ENCODE measurements at places on chromosomes 16 and 17.

- DNase-seq = no peak
Observed at GRCh38 chr17:42025191-42025579, 5.3 kb downstream of the NKIRAS2 start.

DNA sequence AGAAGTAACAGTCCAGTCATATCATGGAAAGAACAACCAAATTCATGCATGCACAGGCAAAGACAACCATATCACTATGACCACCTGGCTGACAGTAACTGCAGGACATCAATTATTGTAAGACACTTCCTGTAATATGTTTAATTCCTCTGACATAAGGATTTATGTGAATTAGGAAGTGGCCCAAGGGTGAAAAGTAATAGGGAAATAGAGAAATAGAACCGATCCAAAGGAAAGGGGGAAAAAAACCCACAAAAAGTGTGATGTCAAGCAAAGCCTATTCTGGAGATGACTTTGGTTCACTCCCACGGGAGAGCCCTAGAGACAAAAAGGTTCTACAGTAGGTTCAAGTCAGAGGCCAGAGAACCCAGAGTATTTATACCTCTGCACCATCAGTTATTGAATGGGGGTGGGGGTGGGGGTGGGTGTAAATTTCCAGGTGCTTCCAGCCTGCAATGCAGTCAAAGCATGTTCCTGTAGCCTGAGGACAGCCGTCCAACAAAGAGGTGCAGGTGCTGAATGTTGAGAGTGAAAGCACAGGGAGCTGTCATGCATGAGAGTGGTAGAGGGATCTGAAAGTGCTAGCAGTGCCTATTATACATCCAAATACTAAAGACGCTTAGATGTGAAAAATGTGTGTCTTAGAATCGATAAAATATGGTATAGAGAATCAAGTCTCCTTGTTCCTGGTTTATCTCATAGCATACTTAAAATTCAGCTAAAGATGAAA, 95.6 kb upstream of the HLF start:
- DNase-seq = no peak

GRCh38 chr17:34756637-34757021, 177.2 kb downstream of the TMEM132E start:
- no peak for DNase-seq

DNA sequence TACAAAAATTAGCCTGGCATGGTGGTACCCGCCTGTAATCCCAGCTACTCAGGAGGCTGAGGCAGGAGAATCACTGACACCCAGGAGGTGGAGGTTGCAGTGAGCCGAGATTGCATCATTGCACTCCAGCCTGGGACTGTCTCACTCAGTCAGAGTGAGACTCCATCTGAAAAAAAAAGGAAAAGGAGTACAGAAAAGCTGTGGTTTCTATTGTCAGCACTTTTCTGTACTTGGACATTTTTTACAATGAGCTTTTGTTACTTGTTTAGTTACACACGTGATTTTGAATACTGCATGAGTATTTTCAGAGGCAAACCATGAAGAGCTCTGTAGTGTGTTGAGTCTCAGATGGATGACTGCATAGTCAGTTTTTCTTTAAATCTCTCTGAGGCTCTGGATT, 26.3 kb downstream of the ZC3H18 start:
- no peak for DNase-seq

DNA sequence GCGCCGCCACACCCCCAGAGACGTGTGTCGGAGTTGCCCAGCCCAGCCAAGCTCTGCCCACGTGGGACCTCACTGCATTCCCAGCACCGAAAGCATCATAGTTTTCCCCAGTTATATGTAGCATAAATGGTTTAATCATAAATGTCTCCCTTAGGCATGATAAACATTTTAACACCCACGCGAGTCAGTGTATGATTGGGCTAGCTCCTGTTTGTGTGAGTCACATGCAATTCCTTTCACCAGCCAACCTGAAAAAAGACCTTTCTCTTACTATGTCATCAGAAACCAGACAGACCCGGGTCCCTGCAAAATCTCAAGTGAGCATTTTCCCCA, 9.2 kb downstream of the TAF1C start:
- no peak for DNase-seq

DNA sequence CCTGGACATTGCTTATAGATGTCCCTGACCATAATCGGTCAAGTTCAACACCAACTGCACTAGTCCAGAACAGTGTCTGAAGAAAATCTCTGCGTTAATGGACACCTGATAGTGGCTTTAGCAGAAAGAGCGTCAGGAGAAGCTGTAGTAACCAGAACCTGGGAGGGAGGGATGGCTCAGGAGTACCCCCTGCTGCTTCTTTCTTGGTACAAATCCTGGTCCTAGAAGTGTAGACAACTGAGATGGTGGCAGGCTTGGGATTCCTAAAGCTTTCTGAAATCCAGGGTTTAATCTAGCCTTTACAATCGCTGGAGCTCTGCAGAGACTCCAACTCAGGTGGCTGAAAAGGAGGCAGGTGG, 5.4 kb downstream of the MAP3K14 start:
- no peak for DNase-seq

GRCh38 chr17:43695970-43696865, 34.5 kb upstream of the MEOX1 start:
- no peak for DNase-seq

- DNase-seq = no peak
Observed at GRCh38 chr17:37725021-37725595, 19.8 kb downstream of the HNF1B start.

DNA sequence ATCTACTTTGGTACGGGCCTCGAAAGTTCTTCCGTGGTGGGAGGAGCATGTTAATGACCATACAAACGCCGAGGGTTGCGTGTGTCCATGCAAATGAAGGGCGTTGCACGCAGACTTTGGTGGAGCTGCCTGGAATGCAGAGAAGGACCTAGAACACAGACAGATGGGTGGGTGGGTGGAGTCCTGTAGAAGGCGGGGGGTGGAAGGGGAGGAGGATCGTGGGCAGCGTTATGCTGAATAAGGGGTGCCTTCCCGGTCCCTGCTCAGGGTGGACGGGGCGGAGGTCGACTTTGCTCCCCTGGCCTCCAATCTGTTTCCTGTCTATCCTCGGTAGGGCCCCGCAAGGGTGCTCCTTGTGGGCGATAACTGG, 795 bp upstream of the PAQR4 start:
- no peak for DNase-seq

DNA sequence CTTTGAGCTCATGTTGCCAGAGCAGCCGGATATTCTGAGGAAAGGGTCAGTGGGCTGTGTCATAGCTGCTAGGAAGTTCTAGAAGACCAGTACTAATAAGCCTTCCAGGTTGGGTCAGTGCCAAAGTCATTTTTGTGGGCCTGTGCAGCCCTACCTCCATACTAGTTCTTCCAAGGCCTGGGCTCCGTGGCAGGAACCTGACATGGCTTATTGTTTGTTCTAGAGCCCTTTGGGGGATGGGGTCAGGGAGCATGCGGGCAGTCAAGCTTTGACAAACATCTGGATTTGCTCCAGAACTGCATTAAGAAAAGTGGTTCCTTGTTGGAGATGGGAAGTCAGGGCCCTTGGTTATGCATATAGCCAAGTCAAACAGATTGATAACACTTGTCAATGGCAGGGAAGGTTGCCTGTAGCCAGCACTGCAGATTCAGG, 7.6 kb downstream of the ALKBH5 start:
- DNase-seq = no peak

DNA sequence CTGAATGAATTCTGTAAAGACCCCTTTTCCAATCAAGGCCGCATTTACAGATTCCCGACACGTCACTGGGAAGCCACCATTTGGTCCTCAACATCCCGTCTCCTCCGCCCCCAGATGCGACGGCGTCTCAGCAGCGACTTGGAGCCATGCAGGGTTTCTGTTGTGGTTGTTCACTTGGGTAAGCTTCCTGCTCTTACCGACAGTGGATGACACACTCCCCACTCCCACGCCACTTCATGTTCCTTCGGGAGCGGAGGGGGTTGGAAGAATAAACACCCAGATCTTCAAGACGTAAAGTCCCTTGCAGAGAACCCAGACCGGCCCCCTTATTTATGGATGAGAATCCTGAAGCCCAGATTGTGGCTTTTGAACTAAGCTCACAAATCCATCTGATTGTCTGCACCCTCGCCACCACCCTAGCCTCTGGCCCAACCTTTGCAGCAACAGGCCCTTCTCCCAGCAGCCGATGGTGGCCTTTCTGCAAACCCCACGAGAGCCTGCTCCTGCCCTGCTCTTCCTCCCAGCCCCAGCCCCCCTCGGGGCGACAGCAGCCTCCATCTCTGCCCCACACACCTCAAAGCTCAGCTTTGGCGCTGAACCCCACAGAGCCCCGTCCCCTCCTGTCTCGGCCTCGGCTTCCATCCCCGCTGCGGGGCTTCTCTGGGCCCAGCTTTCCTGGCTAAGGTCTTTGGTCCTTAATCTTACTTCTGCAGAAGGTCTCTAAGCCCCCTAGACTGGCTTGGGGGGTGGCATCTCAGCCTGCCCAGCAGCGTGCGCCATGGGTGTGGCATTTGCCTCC, 19.0 kb upstream of the OSGIN1 start:
- DNase-seq = no peak

DNA sequence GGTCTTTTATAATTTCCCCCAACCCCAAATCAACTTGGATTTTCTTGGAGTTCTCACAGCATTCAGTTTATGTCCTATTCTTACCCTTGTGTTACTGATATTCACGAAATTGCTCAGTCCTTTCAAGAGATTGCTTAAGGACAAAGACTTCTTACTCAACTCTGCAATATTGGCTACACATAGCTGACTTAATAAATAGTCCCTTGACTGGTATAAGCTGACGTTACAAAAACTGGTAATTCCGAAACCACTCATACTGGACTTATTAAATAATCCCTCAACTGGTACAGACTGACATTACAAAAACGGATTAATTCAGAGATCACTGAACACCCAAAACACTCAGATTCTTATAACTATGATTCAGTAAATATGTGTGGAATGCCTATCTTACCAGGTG, 860 bp downstream of the TIGD7 start:
- no peak for DNase-seq

DNA sequence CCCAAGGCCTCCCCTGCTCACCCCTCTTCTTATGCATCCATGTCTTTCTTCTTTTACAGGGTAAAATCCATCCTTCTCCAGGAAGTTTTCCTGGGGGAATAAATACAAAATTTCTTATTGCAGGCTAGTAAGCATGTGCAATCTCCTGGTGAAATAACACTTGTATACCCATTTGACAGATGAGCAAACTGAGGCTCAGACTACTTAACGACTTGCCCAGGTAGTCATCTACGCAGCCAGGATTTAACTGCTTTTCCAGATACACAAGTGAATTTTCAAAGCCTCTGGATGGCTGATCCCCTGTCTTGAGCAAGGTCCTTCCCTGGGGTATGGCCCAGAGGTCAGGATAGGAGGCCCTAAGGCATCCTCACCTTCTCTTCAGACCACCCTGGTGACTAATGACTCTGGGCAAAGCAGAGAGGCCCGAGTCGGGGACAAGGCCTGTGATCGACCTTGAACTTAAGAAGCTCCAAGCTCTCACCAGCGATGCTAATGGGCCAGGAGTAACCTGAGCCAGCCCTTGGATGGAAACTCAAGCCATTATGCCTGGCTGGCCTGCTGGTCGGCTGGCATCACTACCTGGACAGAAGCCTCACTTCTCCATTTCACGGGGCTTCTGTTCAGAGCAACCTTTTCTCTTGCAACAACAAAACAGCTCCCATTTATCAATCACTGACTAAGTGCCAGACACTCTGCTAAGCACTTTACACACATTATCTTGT, 33.1 kb downstream of the ZNF423 start:
- DNase-seq = no peak

GRCh38 chr17:81277946-81278693, 17.0 kb downstream of the SLC38A10 start:
- DNase-seq = no peak

GRCh38 chr16:72913551-72913950, 134.4 kb downstream of the ZFHX3 start:
- no peak for DNase-seq

DNA sequence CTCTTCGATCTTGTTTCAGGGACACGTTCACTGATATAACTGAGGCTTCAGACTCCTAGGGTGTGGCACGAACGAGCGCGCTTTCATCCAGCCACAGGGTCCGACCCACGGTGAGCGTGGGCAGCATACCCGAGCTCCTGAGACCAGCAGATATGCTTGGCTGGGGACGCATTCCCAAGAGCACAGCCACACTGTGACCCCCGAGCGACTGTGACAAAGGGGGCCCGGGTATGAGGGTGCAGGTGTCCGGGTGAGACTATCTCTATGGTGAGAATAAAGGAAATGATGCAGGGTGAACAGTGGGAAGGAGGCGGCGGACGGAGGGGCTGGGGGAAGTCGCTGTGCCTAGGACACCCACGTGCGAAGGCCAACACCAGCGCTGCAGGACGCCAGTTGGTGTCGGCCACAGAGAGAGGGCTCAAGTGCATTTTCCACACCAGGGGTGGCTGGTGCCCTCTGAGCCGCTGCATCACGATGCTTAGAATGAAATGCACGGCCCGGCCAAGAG, 17.6 kb downstream of the RPH3AL start:
- DNase-seq = no peak

- DNase-seq = no peak
Observed at GRCh38 chr17:13478326-13478830, 123.4 kb downstream of the HS3ST3A1 start.

- no peak for DNase-seq
Observed at GRCh38 chr16:1430214-1430758, 592 bp upstream of the PERCC1 start.

DNA sequence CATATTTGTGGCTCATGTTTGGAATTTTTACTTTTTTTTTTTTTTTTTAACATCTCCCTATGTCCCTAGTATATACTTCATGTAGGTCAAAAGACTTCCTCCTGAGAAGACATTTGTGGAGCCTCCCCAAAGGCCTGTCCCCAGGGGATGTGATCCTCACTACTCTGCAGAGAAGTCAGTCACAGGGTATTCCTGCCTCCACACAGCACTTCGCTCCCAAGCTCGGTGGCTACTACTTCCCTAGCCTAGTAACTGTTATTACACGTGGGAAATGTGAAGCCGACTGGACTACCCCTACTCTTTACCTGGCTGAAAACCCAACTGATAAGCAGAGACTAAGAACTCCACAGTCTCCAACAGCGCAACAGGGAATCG, 116.8 kb downstream of the HIC1 start:
- no peak for DNase-seq

GRCh38 chr17:81164371-81165245, 699 bp upstream of the PVALEF start:
- DNase-seq = no peak

GRCh38 chr17:49952209-49952911, 16.6 kb upstream of the DLX4 start:
- DNase-seq = peak; percentile 91

DNA sequence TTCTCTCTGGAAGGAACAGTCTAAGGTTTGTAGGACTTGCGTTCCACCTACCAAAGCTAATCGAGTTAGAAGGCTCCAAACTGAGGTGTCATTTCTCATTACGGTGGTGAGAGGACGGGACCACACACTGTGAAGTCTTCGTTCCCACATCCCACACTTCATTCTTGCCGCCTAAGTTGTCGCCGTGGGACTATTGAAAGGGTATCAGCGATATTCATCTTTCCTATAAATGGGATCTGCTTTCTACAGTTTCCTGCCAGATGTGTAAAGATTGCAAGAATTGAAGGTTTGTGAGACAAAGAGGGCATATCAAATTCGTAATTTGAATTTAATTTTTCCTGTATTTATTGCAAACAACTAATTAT, 608 bp upstream of the TRIM37 start:
- DNase-seq = peak; percentile 46

- DNase-seq = no peak
Observed at GRCh38 chr16:19853132-19853741, 31.4 kb downstream of the GPRC5B start.
